Urinary bladder (tissue), 4 donors: ENCODE measurements at places on chromosomes 13 and 19. TPM values are rescaled to one million over a fixed set of nuclear protein-coding genes. Genes with fewer than 3 reads are reported as not detected.

- no peak for DNase-seq
Measured at GRCh38 chr13:36879218-36879938, 40.7 kb downstream of the SMAD9 start.

- peak; percentile 52 for DNase-seq
Measured at GRCh38 chr19:17327654-17328516, 6.8 kb downstream of the ANO8 start.

The ZNF878 gene
- total RNA-seq: 0.85 TPM

DNA sequence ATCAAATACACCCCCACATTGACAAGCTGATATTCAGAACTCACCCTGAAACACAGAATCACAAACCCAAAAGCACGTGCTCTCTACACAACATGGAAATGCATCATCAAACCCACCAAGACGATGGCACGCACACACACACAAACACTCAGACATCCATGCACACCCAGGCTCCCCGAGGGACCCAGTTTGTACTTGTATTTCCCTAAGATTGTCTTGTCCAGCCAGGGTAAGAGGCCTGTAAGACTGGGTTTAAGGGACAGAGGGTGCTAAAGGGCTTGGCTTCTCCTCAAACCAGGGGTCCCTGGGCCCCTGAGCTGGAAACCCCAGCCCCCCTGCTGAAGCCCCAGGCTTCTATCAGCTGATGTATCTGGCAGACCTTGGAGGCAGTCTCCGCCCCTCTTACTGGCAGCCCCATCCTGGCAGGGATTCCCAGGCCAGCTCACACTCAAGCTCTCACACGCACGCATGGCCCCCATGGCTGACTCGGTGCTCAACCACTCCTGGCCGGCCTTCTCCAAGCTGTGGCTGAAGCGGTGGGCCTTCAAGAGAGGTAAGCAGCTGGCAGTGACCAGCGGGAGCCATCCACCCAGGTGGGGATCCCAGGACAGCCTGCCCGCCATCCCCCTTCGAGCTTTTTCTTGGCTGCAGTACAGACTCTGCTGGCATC is 6.5 kb downstream of the ARHGEF18 start:
- DNase-seq: no peak

DNA sequence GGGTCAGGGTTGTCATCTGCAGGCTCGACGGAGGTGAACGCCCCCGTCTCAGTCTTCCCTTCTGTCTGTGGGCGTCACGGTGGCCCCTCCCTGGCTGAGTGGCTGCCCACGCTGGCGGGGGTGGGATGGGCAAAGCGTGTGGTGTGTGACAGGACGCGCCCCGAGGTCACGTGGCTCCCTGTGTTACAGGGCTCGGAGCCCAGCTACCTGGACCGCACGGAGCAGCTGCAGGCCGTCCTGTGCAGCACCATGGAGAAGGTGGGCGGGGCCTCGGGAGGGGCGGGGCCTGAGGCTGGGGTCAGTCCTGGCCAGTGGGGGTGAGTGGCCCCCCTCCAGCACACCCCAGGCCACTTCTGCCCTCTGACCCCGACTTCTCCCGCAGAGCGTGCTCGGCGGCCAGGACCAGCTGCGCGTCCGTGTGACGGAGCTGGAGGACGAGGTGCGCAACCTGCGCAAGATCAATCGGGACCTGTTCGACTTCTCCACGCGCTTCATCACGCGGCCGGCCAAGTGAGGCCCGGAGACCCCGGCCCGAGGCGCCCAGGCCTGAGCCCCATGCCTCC is 6.3 kb upstream of the GRIN3B start:
- DNase-seq: no peak

DNA sequence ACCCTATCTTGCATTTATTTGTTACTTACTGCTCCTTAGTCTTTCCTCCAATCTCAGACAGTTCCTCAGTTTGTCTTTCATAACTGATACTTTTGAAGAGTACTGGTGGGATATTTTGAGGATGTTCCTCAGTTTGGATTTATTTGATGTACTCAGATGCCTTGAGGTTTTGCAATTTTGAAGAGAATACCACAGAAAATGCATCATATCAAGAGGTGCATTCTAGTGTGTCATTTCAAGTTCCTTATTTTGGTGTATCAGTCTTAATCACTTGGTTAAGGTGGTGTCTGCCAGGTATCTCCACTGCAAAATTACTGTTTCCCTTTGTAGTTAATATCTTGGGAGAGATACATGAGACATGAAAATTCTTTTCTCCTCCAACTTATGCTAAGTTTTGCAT is 75.1 kb downstream of the URI1 start:
- DNase-seq: no peak

DNA sequence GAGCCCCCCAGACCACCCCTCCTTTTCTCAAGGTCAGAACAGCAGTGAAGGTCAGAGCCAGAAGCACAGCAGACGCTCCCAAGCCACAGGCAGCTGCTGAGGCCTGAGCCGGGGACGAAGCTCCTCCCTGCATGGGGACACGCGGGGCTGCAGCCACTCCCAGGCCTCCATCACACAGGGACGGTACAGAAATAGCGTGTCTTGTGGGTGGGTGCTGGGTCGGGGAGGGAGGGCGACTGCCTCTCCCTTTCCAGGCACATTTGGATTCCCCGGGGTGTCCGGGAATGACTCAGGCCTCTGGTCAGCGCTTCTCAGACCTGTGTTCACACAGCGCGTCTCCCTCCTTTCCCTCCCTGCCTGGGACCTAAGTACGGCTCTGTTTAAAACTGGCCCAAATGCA is 33.2 kb downstream of the RASA3 start:
- peak; percentile 54 for DNase-seq

DNA sequence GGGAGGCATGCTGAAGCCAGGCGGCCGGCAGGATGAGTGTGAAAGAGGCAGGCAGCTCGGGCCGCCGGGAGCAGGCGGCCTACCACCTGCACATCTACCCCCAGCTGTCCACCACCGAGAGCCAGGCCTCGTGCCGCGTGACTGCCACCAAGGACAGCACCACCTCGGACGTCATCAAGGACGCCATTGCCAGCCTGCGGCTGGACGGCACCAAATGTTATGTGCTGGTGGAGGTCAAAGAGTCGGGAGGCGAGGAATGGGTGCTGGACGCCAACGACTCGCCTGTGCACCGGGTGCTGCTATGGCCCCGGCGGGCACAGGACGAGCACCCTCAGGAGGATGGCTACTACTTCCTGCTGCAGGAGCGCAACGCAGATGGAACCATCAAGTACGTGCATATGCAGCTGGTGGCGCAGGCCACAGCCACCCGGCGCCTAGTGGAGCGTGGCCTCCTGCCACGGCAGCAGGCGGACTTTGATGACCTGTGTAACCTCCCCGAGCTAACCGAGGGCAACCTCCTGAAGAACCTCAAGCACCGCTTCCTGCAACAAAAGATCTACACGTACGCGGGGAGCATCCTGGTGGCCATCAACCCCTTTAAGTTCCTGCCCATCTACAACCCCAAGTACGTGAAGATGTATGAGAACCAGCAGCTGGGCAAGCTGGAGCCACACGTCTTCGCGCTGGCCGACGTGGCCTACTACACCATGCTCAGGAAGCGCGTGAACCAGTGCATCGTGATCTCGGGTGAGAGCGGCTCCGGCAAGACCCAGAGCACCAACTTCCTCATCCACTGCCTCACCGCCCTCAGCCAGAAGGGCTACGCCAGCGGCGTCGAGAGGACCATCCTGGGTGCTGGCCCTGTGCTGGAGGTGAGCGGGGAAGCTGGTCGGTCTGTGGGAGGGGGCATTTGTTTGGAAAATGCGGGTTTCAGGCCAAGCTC is 26.4 kb downstream of the MYO9B start:
- no peak for DNase-seq

GRCh38 chr13:93409816-93410215 is 183.2 kb downstream of the GPC6 start:
- DNase-seq: no peak

DNA sequence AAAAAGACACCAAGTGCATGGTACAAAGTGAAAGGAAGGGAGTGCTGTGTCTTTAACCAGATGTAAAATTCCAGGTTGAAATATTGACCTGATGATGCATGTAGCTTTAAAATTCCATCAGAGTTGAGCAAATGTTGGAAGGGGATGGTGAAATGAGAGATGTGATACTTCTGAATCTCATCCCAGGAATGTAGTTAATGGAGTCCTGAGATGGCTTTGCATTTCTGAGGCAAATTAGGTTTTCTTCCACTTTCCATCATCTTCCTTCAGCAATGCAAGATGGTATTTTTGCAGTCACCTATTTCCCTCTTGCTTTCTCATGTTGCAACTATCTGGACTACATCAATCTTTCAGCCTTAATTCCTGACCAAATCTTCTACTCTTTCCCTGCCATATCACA is 194.1 kb upstream of the MIR17HG start:
- DNase-seq: no peak

The SMIM44 gene
- not detected for total RNA-seq

The ZNF723 gene
- not detected for total RNA-seq

- DNase-seq: no peak
Measured at GRCh38 chr19:55212447-55212846, 3.1 kb upstream of the PTPRH start.

DNA sequence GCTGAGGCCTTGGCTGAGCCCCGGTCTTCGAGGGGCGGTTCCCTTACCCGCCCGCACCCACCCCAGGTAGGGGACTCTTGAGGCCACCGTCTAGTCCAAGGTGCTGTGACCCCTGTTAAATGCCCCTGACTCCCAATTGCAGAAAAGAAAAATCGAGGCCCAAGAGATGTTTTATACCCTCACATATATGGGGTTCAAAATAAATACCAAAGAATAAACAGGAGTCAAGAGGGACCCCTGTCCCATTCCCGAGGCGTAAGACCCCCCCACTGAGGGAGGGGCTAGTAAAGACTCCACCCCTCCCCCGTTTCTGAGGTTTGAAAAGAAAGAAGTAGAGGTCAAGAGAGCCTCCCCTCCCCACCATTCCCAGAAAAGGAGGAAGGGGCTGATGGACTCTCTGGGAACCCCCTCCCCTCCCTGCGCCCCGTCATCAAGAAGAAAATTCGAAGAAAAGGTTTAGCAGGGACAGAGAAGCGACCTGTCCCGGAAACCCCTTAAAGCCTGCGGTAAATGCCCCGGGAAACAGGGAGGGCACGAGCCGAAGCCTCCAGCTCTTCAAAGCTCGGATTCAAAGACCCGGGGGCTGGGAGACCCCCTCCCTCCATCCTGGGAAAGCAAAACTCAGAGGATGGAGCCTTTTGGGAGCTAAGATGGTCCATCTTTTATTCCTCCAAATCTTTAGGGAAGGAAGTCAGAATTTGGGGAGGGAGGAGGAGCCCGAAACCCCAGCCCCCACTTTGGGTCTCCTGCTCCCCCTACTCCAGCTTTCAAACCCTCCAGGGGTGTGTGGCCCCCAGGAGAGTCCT is 755 bp upstream of the RAB3A start:
- peak; percentile 83 for DNase-seq
